Karpas-422 (cell line): ENCODE measurements at places on chromosomes 13 and 19. TPM values are rescaled to one million over a fixed set of nuclear protein-coding genes. Genes with fewer than 3 reads are reported as not detected.

GRCh38 chr13:110329258-110329657, 22.2 kb downstream of the COL4A2 start:
- DNase-seq: no peak

DNA sequence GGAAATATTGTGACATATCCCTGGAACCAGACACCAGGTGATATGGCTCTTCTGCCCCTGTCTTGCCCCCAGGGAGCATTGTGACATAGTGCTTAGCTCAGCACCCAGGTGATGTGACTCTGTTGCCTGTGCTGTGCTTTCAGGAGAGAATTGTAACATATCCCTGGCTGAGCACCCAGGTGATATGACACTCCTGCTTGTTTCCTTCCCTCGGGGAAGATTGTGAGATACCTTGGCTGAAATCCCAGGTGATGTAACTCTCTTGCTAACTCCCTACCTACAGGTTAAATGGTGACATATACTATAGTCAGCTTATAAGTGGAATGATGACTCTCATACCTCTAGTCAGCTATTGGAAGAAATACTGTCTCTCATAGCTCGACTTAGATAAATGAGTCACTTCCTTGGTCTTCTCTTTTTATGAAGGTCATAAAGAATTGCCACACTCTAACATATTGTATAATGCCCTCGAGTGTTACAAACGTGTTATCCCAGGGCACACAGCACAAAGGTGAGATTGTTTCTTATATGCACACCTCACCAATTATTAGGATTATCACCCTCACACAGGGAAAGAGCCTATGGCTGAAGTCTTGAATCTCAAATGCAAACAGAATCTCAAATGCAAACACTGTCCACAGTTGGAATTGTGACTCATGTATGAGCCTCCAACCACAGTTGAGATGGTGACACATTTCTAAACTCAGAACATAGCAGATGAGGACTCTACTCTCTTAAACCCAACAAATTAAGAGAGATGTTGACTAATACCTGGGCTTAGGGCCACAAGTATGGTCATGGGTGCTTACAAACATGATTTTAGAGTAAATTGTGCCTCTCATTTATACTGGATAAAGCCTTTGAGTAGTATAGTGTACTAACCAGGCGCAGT, 32.7 kb upstream of the ZNF254 start:
- no peak for DNase-seq

- no peak for DNase-seq
These were observed 213.3 kb upstream of the ZNF536 start for GRCh38 chr19:30158893-30159245.

RETN gene
- not detected in 2 replicates for total RNA-seq

TPTE2 gene
- 0.34 TPM in 1 of 2 replicates, not detected in the other for total RNA-seq
